ENCODE measurements at places on chromosomes 7 and 10. TPM values are rescaled to one million over a fixed set of nuclear protein-coding genes. Genes with fewer than 3 reads are reported as not detected.

Gene SPDYE2
- total RNA-seq, result not detected

DNA sequence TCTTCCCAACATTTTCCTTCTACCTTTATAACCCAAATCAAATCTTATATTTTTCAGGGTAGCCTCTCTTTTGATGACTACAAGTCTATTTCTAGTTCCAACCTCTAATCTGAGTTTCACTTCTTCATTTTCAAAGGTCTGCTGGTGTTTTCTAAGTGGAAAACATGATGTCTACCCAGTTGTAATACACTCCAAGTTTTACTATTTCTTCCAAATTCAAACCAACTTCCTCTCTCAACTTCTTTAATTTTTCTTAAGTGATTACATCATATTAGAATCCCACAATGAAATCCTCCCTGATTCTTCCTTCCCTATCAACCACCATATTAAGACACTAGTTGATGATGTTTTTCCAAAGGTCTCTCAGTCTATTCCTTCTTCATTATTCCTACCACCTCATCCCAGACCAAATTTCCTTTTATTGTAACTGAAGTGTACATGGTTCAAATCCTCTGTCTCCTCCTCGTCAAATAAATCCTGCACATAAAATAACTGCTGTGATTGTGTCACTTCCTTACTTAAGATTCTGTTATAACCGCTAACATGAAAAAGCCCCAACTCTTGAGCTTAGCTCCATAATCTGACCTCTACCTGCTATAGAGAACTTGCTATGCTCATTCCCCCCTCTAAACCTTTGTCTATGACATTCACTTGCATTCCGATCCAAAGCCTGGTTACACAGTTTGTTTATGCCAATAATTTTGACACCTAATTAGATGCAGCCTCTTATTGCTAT, 12.7 kb downstream of the TAS2R38 start:
- no peak for DNase-seq

DNA sequence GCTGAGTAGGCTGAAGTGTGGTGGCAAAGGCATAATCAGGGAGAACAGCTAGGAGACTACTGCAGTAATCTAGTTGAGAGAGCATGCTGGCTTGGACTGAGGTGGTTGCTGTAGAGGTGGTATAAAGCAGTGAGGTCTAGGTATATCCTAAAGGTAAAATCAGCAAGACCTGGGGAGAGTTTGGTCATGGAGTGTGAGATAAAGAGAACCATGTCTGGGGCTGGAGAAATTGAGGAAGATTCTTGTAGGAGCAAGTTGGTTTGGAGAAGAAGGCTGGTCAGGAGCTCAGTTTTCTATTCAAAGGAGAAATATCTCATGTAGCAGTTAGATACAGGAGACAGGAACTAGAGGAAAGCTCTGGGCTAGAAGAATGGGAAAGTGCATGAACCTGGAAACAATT, 32.9 kb upstream of the ST7 start:
- no peak for DNase-seq

GRCh38 chr7:121182902-121183301, 145.9 kb upstream of the WNT16 start:
- no peak for DNase-seq
